ENCODE measurements at places on chromosomes 4 and X. TPM values are rescaled to one million over a fixed set of nuclear protein-coding genes. Genes with fewer than 3 reads are reported as not detected.

HEPH gene
- polyA plus RNA-seq, result 5.7 TPM

- no peak for DNase-seq
These were observed 346.0 kb upstream of the GATB start for GRCh38 chr4:152106781-152107321.

ABCG2 gene
- 5.2 TPM for polyA plus RNA-seq

- no peak for DNase-seq
These were observed 14.3 kb downstream of the G3BP2 start for GRCh38 chr4:75658876-75659275.

- no peak for DNase-seq
These were observed 659.2 kb upstream of the AADAT start for GRCh38 chr4:170748975-170749374.

FGFR3 gene
- polyA plus RNA-seq, result not detected

TCP11X2 gene
- not detected for polyA plus RNA-seq

GRCh38 chr4:152289941-152290340, 246.0 kb downstream of the FBXW7 start:
- peak; percentile 55 for DNase-seq

GRIA2 gene
- 10.9 TPM for polyA plus RNA-seq

TET2 gene
- polyA plus RNA-seq, result 33.7 TPM

- no peak for DNase-seq
These were observed 65.1 kb downstream of the ARHGAP6 start for GRCh38 chrX:11600578-11600977.

CT45A5 gene
- polyA plus RNA-seq, result not detected

DNA sequence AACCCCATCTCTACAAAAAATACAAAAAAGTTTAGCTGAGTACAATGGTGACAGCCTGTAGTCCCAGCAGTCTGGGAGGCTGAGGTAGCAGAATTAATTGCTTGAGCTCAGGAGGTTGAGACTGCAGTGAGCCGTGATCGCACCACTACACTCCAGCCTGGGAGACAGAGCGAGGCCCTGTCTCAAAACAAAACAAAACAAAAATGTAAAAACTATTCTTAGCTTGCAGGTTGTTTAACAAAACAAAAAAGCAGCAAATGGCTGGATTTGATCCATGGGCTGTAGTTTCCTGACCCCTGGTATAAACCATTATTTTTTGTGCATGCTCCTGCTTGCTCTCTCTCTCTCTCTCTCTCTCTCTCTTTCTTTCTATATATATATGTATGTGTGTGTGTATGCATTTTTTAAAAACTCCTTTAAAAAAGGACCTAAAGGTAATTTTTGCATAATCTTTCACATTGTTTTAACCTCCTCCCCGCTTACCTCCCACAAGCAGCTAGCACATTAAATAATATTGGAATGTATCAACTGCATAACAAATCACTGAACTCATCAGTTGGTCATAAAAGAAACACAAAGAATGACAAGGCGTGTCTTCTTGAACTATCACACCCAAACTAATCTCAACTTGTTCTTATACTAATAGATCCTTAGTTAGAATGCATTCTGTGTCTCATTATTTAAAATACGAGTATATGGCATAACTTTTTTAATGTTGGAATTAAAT, 4.8 kb downstream of the AREG start:
- DNase-seq, result no peak

CFAP99 gene
- polyA plus RNA-seq, result not detected

GRCh38 chrX:136397001-136397400, 90.7 kb upstream of the BRS3 start:
- no peak for DNase-seq

- peak; percentile 83 for DNase-seq
These were observed 5.6 kb downstream of the PNCK start for GRCh38 chrX:153667956-153668396.

HERC6 gene
- polyA plus RNA-seq, result 1.2 TPM

ADAMTS3 gene
- 4.6 TPM for polyA plus RNA-seq

PCDH11X gene
- 0.20 TPM for polyA plus RNA-seq

GRCh38 chrX:38335382-38335781, 8.1 kb upstream of the RPGR start:
- no peak for DNase-seq

GLRB gene
- polyA plus RNA-seq, result 8.9 TPM

AIFM1 gene
- 30.2 TPM for polyA plus RNA-seq

- DNase-seq, result no peak
These were observed 381.2 kb upstream of the IGFBP7 start for GRCh38 chr4:57491388-57491787.

GRCh38 chr4:108881190-108881589, 118.3 kb upstream of the ETNPPL start:
- DNase-seq, result no peak

- DNase-seq, result no peak
These were observed 54.5 kb upstream of the C1QTNF7 start for GRCh38 chr4:15373363-15373762.

GRCh38 chr4:16530688-16531635, 304.7 kb upstream of the TAPT1 start:
- DNase-seq, result no peak

GRCh38 chrX:68731254-68731653, 83.8 kb downstream of the STARD8 start:
- no peak for DNase-seq

DNA sequence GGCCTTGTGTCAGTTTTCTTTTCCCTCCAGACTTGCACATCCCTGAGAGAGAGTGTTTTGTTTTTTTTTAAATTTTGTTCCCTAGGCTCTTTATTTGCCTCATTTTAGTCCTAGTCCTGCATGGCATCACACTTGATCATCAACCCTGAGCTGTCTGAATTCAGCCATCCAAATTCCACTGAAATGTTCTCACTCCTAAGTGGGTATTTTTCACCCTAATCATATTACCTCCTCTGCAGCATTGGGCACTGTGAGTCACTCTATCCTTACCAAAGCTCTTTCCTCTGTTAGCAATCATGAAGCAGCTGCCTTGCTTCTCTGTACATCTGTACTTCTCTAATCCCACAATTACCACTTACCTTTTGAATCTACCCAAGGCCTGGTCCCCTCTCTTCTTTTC, 356.6 kb upstream of the MAGEB2 start:
- DNase-seq, result no peak

GRCh38 chr4:110184140-110184790, 14.2 kb downstream of the ELOVL6 start:
- DNase-seq, result no peak

GRCh38 chr4:94527556-94528233, 76.0 kb downstream of the PDLIM5 start:
- no peak for DNase-seq

FGF2 gene
- polyA plus RNA-seq, result 10.5 TPM

CHRDL1 gene
- polyA plus RNA-seq, result 7.1 TPM

GRCh38 chr4:84455697-84456096, 43.4 kb downstream of the NKX6-1 start:
- peak; percentile 18 for DNase-seq

GRCh38 chrX:38939067-38939466, 137.8 kb downstream of the MID1IP1 start:
- DNase-seq, result no peak

GRCh38 chrX:152913346-152913745, 15.5 kb downstream of the ZNF185 start:
- no peak for DNase-seq

PABPC1L2A gene
- not detected for polyA plus RNA-seq

PLAC8 gene
- 14.0 TPM for polyA plus RNA-seq

DNA sequence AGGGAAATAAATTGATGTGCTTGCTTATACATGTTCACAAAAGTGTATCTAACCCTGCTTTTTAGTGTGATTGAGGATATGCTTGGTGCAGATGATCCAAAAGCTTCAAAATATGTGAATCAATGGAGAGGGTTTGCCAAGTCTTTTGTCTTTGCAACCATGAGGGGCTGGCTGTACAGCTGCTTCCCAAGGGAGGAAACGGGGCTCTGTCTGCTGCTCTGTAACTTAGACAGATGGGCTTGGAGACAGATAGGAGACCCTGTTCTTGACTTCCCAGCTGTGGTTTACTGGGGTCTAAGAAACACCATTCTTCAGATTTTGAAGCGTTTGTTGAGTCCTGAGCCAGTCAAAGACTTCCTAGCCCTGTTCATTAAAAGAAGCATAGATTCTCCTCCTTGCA, 152.3 kb downstream of the DCLK2 start:
- no peak for DNase-seq

PAGE4 gene
- polyA plus RNA-seq, result not detected

PAK3 gene
- polyA plus RNA-seq, result 7.9 TPM

- DNase-seq, result no peak
These were observed 51.4 kb downstream of the ENOX2 start for GRCh38 chrX:130851569-130851968.

BEX4 gene
- 32.1 TPM for polyA plus RNA-seq

STATH gene
- not detected for polyA plus RNA-seq

DNA sequence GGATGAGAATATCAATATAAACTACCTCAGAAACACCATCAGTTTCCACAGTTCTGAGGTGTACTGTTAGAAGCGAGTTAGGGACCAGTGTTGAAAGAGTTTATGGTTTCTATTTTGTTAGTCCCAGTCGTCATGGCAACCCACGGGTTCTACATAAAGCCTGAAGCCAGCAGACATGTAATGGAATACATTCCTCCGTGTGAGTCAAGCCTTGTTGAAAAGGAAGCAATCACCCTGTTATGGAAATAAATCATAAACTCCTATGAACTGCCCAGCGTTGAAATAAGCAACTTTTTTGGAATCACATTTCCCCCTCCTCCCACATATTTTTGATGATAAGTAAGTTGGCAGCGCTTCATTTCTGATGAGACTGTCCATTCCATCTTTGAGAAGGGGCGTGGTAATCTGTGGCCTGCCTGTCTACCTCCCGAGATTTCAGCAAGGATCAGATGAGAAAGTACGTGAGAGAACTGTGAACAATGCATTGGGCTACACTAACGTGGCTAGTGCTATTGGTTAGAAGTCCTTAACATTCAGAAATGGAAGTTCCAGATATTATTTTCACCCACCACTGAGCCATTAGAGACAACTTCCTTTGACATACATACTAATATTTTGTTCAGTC, 40.4 kb upstream of the PDHA1 start:
- peak; percentile 82 for DNase-seq

All from muscle of arm (tissue), 14 donors.